ENCODE measurements at places on chromosomes 3 and 15.
A peak's percentile ranks its signal among the peaks of the same experiment; 100 is the strongest.

DNA sequence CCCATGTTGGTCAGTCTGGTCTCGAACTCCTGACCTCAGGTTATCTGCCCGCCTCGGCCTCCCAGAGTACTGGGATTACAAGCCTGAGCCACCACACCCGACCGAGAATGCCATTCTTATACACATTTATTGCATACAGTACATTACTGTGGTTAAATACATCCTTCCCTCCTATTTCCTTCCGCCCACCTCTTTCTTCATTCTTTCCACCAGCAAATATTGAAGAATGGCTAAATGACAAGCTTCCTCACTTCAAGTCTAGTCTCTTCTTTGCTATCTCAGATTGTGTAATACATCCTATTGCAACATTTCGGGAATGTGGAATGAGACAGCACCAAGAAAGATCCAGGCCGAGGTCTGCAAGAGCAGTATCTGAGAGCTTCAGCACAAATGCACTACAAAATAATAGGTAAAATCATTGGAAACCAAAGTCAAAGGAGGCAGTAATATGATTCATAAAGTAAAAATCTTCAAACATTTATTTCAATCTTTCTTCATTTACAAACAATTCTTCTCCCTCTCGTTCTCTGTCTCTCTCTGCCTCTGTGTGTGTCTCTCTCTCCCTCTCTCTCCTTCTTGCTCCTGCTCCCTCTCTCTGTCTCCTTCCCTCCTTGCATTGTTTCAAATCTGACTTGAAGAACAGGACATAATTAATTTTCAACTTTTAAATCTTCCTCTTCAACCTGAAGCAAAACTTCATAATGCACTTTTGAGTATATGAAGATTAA is 94.7 kb upstream of the TGFBR2 start:
- DNase-seq = no peak

GRCh38 chr3:169133178-169134161 is 530.0 kb downstream of the MECOM start:
- DNase-seq = no peak

DNA sequence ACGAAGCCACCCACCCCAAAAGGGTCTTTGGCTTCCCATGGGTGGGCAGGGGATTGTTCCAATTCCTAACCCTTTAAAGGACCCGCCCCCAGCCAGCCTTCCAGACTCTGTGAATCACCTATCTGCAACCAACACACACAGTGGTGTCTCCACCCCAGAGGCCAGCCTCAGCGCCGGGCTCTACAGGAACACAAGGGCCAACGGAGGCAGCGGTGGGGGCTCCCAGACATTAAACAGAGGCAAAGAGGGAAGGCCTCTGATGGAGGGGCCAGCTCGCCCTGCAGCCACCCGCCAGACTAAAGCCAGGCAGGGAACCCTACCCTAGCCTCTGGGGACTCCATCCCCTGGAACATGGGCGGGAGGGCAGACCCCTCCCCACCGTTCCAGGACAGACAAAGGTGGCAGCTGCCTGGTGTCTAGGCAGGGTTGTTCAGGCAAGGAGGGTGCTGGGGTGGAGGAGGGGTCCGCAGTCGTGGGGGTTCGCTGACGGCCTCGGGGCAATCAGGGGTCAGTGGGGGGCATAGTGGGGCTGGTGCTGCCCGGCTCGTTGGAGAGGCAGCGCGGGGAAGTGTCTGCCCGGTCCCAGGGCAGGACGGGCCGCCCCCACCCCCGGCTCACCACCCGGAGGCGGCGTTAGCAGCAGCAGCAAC is 448 bp downstream of the SHISA5 start:
- no peak for DNase-seq

DNA sequence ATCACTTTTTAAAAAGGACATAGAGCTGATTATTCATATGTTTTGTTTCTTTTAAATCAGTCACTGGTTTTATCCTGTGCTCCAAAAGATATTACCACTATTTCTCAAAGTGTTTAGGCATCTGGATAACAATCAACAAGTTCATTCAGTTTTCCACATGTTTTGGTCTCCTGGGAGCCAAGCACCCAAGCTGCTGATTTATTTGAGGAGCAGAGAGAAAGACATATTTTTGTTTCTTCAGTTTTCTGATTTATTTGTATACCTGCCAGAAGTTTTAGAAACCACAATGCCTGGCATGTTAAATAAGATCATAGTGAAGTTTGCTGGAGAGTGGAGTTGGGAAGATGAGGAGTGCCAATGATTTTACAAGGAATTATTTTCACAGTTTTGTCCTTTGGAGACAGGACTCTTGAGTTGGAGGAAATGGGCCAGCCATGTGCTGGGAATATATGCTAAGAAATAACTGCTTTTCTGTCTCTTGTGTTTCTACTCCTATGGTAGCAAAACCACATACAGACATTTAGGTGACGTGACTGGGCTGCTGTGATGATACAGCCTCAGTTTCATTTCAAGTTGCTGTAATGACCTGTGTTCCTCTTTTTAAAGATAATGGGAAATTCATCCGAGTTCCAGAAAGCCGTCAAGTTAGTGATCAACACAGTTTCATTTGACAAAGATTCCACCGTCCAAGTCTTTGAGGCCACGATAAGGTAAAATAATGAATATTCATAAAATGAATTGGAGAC is 11.7 kb downstream of the EDEM1 start:
- no peak for DNase-seq

DNA sequence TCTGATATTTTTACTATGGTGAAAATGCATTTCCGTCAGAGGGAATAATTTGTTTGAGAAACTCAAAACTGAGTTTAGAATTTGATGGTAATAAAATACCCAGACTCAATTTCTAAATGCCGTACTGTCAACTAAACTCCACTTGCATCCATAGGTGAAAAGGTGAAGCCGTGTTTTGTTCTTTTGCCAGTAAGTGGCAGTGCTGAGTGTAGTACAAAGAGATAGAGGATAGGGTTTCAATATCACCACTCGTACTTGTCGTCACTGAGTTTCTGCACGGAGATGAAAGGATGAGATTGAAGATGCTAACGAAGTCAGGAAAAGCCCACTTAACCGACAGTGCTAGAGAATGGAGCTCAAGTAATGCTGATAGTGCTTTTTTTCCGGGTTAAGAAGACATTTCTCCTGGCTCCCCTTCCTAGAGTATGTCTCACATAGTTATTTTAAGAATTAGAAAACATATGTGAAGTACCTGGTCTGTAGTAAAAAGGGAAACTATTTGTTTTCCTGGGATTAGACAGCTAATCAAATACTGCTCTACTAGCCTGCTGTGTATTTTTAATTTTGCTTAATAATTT is 345.1 kb downstream of the IL5RA start:
- DNase-seq = no peak

GRCh38 chr15:71957026-71957425 is 146.7 kb downstream of the NR2E3 start:
- no peak for DNase-seq

DNA sequence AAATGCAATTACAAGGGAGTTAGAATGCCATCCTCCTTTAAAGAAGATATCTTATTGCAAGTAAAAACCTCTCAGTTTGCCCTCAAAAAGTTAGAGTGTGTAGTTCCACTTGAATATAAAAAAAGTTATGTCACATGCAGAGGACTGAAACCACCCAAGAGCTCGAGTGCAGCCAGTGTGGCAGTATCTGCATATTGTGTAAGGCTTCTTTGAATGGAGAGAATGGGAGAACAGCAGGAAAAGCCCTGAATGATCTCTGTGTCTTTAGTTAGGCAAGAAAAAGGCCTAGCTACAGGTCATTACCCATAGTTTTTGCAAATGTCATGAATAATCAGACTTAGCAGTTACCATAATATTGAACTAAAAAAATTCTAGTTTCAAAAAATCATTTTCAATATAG is 13.9 kb upstream of the TEX9 start:
- no peak for DNase-seq

- DNase-seq = no peak
These were observed 64.0 kb downstream of the DPH6 start for GRCh38 chr15:35481992-35482391.

GRCh38 chr3:55937301-55937700 is 450.2 kb upstream of the WNT5A start:
- no peak for DNase-seq

GRCh38 chr15:38073178-38073946 is 138.9 kb downstream of the TMCO5A start:
- peak; percentile 59 for DNase-seq

DNA sequence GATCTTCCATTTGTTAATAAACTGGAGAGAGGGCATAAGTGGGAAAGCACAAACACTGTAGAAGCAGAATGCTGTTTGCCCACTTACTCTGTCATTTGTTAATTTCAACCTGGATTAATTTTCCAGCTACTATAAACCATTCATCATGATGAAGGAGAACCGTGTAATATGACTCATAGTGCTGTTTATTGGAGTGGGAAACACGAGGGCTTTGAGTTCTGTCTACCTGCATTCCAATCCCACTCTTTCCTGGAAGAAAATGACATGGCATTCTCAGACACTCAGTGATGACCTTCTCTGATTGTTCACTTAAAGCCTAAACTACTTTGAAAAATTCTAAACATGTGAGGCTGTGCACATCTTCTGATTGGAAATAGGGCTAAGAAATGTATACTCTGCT is 826.7 kb downstream of the AGBL1 start:
- DNase-seq = no peak

- DNase-seq = no peak
These were observed 54.3 kb upstream of the SLC24A5 start for GRCh38 chr15:48066456-48066855.

GRCh38 chr3:142941373-142942123 is 21.9 kb downstream of the PAQR9 start:
- no peak for DNase-seq

DNA sequence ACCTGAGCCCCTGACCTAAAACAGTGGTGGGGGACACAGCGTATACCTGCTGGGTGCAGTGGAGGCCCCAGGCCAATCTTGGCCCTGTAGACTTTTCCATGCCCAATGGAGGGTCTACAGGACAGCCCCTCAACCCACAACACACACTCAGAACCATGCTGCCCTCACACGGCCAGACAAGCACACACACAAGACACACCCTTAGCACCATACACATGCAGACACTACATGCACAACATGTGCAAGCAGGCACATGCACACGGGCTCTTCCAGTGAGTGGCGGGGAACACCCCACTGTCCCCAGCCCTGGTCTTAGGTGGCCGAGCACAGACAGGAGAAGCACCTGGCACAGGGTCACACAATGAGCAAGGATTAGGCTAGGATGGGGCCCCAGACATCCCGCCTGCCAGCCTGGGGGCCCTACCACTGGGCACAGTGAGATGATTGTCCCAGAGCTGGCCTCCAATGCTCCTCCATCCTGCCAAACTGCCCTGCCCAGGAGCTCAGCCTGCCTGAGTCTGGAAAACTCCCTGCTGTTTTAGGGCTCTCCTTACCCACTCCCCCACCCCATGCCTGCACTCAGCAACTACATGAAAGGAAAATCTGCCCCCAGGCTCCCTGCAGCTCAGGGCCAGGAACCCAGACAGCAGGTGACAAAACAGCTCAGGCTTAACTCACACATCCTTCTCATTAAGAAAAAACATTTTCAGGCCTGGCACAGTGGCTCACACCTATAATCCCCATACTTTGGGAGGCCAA is 15.8 kb downstream of the IQSEC1 start:
- no peak for DNase-seq

DNA sequence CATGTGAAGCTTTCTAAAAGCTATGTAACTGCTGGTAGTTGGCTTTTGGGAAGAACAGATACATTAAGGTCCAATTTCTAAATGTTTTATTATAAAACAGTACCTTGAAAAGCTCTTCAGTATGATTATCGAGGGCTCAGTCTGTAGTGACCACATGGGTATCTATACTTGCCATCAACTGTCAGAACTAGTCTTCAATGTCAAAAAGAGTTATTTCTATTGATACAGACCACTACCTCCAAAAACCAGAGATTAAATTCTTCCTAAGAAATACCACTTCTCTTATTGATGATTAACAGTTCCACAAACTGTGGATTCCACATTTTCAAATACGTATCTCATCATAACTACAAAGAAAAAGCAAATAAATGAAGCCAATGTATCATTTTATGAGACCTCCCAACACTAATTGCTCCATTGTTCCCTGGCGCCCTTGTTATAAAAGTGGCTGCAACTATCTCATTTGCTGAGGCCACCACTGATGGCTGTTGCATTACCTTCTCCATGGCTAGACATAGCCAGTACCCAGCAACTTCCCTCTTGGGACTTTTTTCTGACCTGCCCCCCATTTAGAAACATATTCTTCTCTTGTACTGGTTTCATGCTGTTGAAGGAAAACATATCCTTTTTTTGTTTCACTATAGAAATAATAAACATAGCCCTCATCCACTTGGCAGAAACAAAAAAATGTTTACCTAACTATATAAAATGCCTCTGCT is 33.9 kb upstream of the MBNL1 start:
- no peak for DNase-seq

- DNase-seq = no peak
These were observed 3.5 kb upstream of the MEF2A start for GRCh38 chr15:99562238-99562637.

DNA sequence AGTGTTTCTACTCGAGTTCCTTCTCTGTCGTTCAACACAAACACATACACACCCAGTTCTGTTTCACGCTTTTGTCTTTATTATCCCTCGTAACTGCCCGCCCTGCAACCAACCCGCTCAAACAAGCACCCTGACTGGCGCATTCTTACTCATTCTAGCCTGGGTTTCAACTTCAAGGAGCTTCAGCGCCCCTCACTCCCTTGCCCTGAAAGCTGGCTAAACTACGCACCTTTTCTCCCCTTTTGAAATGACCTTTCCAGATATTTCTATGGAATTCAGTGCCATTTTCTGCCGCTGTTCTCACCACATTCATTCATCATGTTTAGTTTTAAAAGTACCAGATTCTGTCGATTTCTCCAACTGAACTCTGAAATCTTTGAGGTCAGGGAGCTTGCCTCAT is 653 bp upstream of the MFSD1 start:
- DNase-seq = no peak

GRCh38 chr3:63228677-63229076 is 49.4 kb upstream of the SYNPR start:
- DNase-seq = no peak

DNA sequence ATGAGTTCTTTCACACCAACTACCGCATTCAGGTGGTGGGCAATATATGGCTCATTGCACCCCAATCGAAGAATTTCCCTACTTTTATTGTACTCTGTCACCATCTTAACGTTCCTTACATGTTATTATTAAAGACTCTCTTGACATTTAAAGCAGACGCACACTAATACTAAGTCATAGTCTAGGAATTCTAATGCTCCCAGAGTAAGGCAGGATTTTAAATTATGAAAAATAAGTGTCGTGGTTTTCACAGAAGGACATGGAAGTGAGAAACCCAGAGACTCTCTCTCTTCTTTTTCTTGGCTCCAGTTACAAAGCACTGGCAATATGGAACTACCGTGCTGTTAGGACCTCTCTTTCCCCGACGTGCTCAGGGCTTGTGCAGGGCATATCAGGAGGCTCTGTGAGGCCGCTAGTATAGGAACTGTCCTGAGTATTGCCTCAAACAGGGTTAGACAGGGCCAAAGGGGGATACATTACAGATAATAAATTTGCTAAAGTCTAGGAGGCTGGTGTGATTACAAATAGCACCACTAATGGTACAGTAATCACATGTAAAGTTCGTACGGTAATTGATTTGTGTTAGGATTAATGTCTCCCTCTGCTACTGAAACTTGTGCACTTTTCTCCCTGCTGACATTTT is 590.8 kb downstream of the FOXP1 start:
- DNase-seq = no peak

Measured in anterior cingulate cortex (tissue), 58 donors.